ENCODE measurements at places on chromosomes 3 and 15.

- DNase-seq: no peak
These were observed 32.4 kb downstream of the SELENOT start for GRCh38 chr3:150635526-150635925.

DNA sequence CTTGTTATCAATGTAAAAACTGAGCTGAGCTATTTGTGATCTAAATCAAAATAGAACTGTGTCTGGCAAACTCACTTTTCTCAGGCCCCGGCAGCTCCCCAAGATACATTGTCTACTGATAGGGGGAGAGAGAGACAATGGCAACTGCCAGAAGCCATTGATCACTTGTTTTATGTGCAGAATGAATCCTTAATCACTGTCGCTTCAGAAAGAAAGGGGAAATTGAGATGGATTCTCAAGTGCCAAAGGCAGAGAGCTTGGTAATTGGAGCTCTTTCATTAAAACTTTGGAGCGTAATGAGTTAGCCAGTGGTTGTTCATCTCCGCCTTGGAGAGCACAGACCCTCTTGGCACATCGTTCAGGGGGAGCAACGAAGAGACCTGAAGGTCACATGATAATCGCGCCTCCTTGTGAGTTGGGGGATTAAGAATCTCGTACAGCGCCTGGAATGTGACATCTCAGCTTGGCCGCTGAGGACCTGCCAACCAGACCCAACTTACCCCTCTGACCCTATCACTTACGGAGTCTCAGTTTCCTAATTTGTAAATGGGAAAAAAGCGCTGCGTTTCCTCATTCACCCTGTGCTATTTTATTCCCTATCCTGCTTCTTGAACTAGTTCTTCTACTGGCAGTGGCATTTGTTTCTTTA, 252.8 kb downstream of the VPS13C start:
- DNase-seq: no peak

DNA sequence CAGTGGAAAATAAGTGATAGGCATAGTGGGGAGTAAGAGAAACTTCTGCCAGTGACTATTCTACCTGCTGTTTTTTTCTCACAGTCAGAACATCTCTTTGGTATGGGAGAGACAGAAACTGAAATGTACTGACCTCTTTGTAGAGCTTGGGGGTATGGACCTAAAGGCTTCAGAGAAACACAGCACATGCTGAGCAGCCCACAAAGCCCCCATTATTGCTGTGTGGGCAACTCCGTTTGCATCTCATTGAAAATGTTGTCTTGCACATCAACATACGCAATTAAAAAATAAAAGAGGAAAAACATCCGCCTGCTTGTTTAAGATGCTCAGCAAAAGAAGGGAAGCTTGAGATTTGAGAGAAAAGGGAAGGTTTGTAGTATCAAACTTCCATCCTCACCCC, 443.4 kb upstream of the SEMA6D start:
- DNase-seq: no peak

GRCh38 chr3:23246651-23247050, 43.5 kb downstream of the UBE2E2 start:
- no peak for DNase-seq

- DNase-seq: no peak
These were observed 72.3 kb downstream of the CORO2B start for GRCh38 chr15:68650901-68651709.

- DNase-seq: no peak
These were observed at the start of gene TEX55 for GRCh38 chr3:119145500-119146167. TSS of gene TEX55 (plus strand) at chr3:119146165. CDS start at chr3:119146190, 25 bp downstream.

DNA sequence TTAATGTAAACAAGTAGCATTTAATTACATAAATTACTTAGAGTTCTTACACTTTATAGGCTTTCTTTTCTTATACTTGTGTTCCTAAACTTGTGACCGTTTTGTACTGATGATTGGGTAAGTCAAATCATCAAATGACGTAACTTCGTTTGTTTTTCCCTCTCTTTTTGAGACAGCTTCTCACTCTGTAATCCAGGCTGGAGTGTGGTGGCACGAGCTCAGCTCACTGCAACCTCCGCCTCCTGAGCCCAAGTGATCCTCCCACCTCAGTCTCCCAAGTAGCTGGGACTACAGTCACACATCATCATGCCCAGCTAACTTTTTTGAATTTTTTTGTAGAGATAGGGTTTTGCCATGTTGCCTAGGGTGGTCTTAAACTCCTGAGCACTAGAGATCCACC, 226.0 kb downstream of the TCF12 start:
- no peak for DNase-seq

DNA sequence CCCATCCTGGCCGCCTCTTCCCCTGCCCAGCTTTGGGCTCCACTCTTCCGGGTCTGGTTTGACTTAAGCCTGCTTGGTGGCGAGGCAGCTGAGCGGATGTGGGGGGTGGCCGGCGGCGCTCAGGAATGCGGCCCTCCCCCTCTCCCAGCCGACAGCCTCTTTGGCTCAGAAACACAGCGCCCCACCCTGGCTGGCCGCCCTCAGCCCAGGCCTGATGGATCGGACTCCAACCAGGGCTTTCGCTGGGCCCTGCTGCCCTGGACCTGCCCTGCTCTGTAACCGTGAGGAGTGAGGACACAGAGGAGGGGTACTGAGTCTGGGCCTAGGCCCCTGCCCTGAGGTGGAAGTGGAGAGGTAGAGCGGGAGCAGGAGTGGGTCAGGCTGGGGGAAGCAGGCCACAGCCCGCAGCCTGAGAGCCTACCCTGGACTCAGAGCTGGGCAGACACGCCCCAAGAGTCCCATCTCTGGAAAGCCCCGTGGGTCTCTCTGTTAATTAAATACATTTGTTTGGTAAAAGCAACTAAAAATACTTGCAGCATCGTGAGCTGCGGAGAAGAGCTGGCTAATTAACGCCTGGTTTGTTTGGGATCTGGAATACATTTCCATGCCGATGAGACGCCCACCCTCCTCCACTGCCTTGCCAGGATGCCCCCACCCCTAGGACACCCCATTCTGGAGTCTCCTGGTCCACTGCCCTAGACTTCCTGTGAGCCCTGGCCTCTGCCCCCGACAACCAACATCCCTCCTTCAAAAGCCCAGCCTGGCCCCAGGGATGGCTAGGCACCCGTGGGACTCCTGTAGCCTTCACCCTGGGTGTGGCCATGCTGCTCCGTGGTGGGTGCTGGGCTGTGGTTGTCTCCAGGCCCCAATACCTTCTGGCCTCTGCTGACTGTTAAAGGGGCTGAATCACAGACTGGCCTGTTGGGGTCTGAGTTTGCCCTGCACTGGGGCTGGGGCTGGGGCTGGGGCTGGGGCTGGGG, 19.6 kb downstream of the PLXNA1 start:
- no peak for DNase-seq

DNA sequence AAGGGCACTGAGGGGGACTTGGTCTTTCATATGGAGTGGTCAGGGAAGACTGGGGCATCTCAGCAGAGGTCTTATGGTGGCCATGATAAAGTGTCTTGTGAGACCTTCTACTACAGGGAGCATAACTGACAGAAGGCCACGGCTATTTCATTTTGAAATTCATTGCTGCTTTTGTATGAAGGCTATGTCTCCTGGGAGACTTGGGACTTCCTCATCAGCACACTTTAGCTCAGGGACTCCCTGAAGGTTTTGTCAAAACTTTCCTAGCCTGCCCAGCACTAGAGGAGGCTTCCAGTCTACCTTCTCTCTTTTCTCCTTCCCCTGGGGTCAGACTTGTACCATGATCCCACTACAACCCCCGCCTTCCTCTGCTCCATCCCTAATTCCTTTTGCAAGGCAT, 77.2 kb upstream of the RASGRF1 start:
- DNase-seq: no peak

GRCh38 chr3:113096188-113096892, 105.6 kb downstream of the GTPBP8 start:
- no peak for DNase-seq

DNA sequence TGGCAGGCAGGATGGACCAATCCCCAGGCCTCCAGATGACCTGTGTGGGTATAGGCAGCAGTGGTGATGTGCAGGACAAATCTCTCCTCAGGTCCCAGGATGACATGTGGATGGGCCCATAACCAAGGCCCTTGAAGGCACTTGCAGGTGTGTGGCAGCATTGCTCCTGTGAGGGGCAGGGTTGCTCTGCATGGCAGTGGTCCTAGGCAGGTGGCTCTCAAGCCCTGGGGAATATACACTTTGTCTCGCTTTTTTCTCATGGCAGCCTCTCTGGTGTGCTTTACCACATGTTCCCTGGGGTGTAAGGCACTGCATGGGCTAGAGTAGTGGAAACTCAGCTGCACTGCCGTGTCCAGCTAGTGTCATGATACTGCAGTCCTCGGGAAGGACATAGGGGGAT, 503.6 kb downstream of the UNC13C start:
- no peak for DNase-seq

DNA sequence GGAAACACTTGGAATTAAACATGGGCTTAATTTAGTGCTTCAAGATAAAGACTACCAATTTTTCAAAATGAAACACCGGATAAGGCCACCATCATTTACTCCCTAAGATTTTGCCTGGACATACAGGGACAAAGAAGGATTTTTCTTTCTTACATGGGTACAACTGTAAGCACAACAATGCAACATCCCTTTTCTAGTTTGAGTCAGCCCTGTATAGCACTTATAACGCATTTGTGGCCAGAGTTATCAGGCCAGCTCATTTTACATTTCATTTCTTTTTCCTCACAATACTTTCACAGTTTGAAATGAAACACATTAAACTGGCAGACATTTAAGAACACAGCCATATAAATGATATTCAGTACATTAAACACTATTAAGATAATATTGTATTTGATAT, 9.8 kb upstream of the SUCNR1 start:
- no peak for DNase-seq

- no peak for DNase-seq
These were observed 123.2 kb downstream of the DNAJB8 start for GRCh38 chr3:128343287-128344051.

DNA sequence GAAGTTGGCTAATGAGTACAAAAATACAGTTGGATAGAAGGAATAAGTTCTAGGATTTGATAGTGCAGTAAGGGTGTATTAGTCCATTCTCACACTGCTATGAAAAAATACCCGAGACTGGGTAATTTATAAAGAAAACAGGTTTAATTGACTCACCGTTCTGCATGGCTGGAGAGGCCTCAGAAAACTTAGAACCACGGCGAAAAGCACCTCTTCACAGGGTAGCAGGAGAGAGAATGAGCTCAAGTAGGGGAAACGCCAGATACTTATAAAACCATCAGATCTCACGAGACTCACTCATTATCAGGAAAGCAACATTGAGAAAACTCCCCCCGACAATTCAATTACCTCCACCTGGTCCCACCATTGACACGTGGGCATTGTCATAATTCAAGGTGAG, 483.3 kb downstream of the TUSC7 start:
- DNase-seq: no peak

DNA sequence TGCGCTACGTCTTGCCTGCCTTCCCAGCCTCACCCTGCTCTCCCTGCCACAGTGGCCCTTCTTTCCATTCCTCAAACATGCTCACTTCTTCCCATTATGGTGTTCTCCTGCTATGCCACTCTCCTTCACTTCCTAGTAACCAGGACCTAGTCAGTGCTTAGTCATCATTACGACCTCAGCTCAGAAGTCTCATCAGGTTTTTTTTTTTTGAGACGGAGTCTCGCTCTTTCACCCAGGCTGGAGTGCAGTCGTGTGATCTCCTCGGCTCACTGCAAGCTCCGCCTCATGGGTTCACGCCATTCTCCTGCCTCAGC, 149.5 kb downstream of the GREM1 start:
- DNase-seq: no peak

- DNase-seq: no peak
These were observed 49.1 kb upstream of the RAB6B start for GRCh38 chr3:133944641-133945380.

- DNase-seq: no peak
These were observed 345.0 kb upstream of the MDFIC2 start for GRCh38 chr3:70657454-70657853.

- DNase-seq: no peak
These were observed 33.4 kb downstream of the CLDN1 start for GRCh38 chr3:190288836-190289235.

GRCh38 chr15:48795901-48796300, 15.0 kb downstream of the CEP152 start:
- DNase-seq: no peak

- no peak for DNase-seq
These were observed 153.4 kb downstream of the LMLN start for GRCh38 chr3:198113206-198114053.

GRCh38 chr3:127222163-127222562, 29.2 kb downstream of the PRR23E start:
- DNase-seq: no peak

GRCh38 chr3:113454630-113455029, 13.3 kb upstream of the CFAP44 start:
- DNase-seq: no peak

GRCh38 chr3:182246870-182247269, 535.1 kb downstream of the SOX2 start:
- DNase-seq: no peak

DNA sequence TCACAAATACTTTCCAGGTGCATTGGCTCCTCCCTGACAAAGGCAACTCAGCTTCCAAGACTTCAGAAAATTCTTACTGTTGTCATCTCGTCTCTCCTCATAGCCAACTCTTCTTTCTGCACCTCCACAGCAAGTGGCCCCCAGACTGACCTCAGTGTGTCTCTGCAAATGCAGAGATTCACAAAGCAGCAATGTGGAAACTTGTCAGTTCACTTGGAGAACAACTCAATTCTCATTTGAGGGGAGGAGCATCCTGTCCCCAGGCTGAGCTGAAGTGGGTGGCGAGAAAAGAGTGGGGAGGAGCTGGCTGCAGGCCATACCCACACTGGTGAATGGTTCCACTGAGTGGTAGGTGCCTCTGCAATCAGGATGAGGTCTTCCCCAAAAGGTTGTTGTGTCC, 248.7 kb upstream of the IL12A start:
- DNase-seq: no peak

DNA sequence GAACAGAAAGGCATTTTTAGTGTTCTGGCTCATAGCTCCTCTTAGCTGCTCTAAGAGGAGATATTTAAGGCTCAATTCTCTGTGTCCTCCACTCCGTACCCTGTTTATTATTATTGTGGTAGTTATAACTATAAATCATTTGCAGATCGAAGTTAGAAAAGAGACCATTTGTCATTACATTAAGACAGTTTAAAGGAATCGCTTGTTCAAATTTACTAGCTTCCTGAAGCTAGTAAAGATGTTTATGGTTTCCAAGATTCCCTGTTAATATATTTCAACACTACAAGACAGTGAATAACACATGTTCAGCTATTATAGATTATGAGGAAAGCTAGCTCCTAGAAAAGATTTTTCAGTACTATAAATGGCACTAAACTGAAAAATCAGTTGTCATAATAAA, 12.6 kb downstream of the ATXN7 start:
- no peak for DNase-seq

- no peak for DNase-seq
These were observed 279.8 kb downstream of the ROBO2 start for GRCh38 chr3:77319711-77320110.

GRCh38 chr3:143977341-143978262, 6.0 kb downstream of the DIPK2A start:
- no peak for DNase-seq

DNA sequence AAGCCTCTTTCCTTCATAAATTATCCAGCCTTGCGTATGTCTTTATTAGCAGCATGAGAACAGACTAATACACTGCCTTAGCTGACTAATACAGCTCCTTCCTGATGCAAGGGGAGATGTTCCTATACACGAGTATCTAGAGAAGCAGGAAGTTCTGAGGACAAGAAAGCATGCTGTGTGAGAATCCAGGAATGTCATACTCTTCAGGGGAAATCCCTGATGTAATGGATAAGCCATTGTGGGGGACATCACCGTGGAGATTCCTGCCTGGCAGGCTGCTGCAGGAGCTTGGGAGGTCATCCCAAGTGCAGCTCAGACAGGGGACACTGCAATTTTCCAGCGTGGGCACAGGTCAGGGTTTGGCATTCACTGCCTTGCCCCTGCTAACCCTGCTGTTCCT, 476.9 kb downstream of the NR2F2 start:
- DNase-seq: no peak

Data from CD8-positive, alpha-beta memory T cell (primary cell).